ENCODE measurements at places on chromosomes 16 and 17.

GRCh38 chr17:58072862-58073261 lies 10.4 kb upstream of the DYNLL2 start:
- no peak for DNase-seq

GRCh38 chr17:72460711-72461110 lies 339.9 kb downstream of the SOX9 start:
- no peak for DNase-seq

- no peak for DNase-seq
Measured at GRCh38 chr17:27459433-27459832, 3.2 kb downstream of the KSR1 start.

GRCh38 chr17:2983255-2983654 lies 80.2 kb downstream of the OR1D5 start:
- no peak for DNase-seq

DNA sequence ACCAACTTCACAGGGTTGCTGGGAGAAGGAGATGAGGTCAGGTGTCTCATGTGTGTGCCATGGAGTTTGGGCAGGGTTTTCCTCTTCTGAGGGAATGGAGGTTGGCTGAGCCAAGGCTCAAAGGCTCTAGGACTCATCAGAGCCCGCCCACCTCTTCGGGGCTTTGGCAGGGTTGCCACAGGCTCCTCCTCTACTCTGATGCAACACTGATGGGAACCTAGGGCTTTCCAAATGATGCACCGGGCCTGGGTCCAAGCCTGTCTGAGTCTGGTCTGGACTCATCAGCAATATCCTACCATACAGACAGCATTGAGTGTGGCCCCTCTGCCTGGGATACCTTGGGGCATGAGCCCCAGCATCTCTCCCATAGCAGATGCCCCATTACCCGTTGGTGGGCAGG lies 59.5 kb upstream of the LHX1 start:
- no peak for DNase-seq

- DNase-seq = no peak
Measured at GRCh38 chr17:48472411-48473281, 42.6 kb upstream of the SKAP1 start.

DNA sequence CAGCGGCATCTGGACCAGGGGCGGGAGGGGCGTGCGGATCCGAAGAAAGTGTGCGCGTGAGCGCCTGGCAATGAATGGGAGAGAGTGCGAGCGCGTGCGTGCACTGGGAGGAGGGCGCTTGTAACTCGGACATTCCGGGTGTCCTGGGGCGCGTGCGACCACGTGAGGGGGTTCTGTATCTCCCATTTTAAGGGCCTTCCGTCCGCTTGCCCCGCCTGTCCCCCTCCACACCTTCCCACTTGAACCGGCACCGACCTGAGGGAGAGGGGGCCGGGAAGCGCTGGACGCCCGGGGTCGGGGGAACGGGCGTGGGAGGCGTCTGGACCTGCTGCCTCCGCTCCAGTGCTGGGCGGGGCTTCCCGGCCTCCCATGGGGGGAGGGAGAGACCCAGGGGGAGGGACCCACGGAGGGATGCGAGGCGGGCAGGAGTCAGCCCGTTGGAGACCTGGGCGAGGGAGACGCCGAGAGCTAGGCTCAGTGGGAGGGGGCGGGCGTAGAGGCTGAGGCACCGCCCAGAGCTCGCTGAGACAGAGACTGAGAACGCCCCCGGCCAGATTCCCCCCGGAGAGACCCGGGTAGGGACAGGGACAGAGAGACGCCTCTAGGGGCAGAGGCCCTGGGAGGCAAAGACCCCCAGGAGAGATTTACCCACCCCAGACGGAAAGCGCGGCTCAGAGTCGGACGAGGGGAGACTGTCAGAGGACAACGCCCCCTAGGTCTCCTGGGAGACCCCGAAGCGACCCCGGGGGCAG lies at the start of gene KREMEN2:
KREMEN2 (plus strand) TSS at position 553 of the 752 bp plus-strand sequence. CDS start 246 bp downstream, outside the sequence.
- no peak for DNase-seq
